ENCODE measurements at places on chromosomes 13 and 19.

- no peak for DNase-seq
These were observed 26.8 kb upstream of the CEBPG start for GRCh38 chr19:33346665-33347064.

DNA sequence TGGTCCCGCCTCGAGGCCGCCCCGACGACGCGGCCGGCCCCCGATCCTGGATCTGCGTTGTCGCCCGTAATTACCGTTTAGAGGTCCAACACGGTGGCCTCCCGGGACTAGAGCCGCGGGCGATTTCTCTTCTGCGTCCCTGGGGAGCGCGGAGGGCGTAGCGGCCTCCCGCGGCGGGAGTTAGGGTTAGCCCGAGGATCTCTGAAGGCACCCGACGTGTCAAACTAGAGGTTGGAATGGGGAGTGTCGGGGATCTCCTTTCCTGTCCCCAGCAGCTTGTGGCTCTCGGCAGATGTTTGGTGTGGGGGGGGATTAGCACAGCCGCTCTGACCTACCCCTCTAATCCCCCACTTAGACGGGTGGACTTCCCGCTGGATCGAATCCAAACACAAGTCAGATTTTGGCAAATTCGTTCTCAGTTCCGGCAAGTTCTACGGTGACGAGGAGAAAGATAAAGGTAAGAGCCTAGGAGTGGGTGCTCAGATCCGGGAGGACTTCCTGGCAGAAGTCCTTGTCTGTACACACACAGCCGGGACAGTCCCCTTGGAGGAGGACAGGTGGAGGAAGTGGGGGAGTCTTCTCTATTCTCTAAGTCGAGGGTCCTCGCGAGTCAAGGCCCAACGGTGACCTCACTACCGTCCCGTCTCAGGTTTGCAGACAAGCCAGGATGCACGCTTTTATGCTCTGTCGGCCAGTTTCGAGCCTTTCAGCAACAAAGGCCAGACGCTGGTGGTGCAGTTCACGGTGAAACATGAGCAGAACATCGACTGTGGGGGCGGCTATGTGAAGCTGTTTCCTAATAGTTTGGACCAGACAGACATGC lies 581 bp downstream of the CALR start:
- DNase-seq = peak; percentile 28

DNA sequence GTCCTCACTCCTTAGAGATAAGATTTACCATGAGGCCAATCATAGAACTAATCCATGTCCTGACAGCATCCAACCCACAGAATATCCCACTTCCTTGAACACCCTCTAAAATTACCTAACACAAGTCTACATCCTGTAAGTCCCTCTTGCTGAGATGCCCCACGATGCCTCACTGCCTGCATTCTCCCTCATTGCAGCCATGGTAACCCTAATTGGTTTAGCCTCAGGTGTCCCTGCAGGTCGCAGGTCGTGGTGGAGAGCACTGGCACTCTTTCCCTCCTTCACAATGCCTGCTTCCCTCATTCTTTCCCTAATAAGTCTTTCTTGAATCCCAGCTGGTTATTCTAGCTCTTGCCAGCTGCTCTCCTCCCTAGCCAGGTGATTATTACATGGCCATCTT lies 35.3 kb upstream of the MYO16 start:
- no peak for DNase-seq

DNA sequence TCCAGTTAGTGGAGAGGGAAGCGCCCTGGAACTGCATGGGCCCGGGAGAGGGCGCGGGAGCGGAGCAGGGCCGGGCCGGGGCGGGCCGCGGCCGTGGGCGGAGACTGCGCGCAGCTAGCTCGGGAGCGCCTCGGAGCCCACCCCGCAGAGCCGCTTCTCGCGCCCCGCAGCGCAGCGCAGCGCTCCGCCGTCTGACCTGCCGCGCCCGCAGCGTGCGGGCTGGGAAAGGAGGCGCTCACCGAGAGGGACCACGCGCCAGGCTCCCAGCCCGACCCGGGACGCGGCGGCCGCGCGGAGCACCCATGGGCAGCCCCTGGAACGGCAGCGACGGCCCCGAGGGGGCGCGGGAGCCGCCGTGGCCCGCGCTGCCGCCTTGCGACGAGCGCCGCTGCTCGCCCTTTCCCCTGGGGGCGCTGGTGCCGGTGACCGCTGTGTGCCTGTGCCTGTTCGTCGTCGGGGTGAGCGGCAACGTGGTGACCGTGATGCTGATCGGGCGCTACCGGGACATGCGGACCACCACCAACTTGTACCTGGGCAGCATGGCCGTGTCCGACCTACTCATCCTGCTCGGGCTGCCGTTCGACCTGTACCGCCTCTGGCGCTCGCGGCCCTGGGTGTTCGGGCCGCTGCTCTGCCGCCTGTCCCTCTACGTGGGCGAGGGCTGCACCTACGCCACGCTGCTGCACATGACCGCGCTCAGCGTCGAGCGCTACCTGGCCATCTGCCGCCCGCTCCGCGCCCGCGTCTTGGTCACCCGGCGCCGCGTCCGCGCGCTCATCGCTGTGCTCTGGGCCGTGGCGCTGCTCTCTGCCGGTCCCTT lies at the start of gene MLNR:
Gene MLNR, plus strand, starts transcription at position 303 of the 820 bp plus-strand sequence. Its CDS starts 0 bp downstream, at position 303.
- DNase-seq = peak; percentile 5

GRCh38 chr13:107937848-107938247 lies 277.5 kb downstream of the LIG4 start:
- DNase-seq = no peak

All from CD4-positive, alpha-beta T cell treated with Interleukin-4 for 4 hours (primary cell).